ENCODE measurements at places on chromosomes 6 and 20. TPM values are rescaled to one million over a fixed set of nuclear protein-coding genes. Genes with fewer than 3 reads are reported as not detected.

Gene EFCAB8
- not detected for total RNA-seq

Gene C6orf58
- total RNA-seq = not detected

Gene SLX4IP
- total RNA-seq = 1.9 TPM

Gene BICRAL
- 11.5 TPM for total RNA-seq

Gene GSTA1
- total RNA-seq = 1.6 TPM

Gene NELFE
- 47.2 TPM for total RNA-seq

GRCh38 chr6:128067446-128068118, 166.7 kb upstream of the THEMIS start:
- no peak for DNase-seq

- no peak for DNase-seq
Observed at GRCh38 chr6:113809826-113810225, 47.3 kb upstream of the MARCKS start.

GRCh38 chr6:95545226-95545625, 32.1 kb upstream of the MANEA start:
- DNase-seq = no peak

Data from psoas muscle (tissue), 8 donors.